ENCODE measurements at places on chromosomes 11 and 22.

- no peak for DNase-seq
These were observed 41.6 kb downstream of the BUD13 start for GRCh38 chr11:116731097-116731761.

GRCh38 chr11:110565357-110566336, 135.9 kb downstream of the FDX1 start:
- no peak for DNase-seq

DNA sequence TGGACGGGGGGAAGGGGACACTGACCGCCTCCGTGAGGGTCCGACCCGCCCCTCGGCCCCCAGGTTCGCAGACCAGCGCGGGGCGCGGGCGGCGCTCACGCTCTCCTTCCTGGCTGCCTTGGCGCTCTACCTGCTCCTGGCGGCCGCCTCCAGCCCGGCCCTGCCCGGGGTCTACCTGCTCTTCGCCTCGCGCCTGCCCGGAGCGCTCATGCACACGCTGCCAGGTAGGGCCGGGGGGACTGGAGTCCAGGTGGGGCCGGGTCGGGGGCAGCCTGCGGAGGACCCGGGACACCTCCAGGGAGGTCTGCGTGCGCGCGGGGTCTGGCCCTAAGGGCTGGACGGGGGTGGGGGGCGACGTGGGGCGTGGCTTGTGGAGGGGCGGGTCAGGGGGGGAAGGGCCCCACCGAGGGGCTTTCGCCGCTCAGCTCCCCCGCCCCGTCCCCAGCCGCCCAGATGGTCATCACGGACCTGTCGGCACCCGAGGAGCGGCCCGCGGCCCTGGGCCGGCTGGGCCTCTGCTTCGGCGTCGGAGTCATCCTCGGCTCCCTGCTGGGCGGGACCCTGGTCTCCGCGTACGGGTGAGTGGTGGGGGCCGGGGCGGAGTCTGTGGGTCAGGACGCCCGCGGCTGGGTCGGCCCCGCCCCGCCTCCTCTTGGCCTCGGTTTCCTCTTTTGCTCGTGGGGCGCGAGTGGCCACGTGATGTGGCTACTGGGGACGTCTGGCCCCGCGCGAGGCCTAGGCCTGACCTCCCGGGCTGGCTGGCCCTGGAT, 19.9 kb downstream of the PHLDA2 start:
- no peak for DNase-seq

GRCh38 chr11:115759622-115760460, 255.6 kb upstream of the CADM1 start:
- DNase-seq = no peak

- peak; percentile 84 for DNase-seq
These were observed 23.6 kb downstream of the DUSP8 start for GRCh38 chr11:1548221-1549070.

- DNase-seq = no peak
These were observed 24.8 kb downstream of the RASSF10 start for GRCh38 chr11:13033760-13034533.

GRCh38 chr11:126167488-126167887, 44.0 kb downstream of the RPUSD4 start:
- no peak for DNase-seq

DNA sequence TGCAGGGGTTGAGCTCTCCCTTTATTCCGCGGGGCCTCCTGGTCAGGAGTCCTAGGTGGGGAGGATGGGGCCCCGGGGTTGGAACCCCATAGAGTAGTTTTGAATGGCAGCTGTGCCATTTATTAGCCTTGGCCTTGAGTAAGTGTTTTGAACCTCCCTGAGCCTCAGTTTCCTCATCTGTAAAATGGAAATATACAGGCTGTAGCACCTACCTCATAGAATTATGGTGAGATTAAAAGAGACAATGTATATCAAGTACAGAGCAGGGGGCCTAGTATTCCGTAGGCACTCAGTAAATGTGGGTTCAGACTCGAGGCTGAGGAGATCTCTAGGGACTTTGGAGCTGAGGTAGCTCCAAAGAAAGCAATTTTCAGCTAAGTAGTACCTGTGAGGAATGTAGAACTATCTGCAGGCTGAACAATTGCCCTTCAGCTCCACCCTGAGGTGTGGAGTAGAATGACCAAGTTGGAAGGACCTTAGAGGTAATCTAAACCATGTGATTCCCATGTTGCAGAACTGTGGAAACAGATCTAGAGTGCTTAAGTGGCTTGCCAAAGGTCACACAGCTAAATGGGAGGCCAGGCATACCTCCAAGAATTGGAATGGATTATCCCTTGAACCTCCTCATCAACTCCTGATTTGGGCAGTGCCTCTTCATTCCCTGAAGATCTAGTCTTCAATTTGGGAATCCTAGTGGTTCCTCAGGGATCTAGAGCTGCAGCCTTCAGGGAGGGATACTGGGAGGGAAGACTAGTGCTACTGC, 682 bp downstream of the PGAP2 start:
- DNase-seq = peak; percentile 81

DNA sequence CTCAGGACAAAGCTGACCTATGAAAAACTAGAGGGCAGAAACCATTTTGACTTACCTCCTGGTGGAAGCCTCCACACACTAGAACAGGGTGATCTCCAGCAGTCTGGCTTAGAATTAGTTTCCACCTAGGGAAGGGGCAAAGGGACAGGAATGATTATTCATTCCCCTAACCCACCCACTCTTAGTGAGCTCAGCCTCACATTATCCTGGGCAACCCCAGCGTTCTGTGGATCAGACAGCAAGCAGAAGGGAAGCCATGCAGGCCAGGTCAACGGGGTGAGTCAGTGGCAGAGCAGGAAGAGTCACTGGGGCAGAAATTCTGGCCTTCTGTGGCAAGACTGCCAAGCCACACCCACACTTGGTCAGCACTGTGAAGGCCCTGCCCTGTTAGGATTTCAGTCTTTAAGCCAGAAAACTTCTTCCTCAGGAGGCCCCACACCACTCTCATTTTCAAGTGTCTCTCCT, 10.5 kb downstream of the NUMA1 start:
- DNase-seq = peak; percentile 82

DNA sequence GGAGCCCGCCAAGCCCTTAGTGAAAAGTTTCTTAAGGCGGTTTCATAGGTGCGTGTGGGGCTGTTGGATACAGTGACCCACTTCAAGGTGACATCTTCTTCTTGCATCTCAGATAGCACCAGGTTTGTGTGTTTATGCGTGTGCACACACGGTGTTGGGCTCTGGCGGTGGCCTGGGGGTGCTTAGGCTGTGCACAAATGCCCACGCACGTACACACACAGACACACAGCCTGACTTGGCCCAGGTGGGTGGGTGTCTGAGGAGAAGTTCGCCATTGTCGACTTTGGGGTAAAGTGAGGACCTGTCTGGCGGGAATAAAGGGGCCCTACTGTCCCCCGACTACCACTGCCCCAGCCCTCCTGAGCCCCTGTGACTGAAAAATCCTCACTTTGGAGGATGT, 103.8 kb downstream of the KCNQ1 start:
- DNase-seq = no peak

DNA sequence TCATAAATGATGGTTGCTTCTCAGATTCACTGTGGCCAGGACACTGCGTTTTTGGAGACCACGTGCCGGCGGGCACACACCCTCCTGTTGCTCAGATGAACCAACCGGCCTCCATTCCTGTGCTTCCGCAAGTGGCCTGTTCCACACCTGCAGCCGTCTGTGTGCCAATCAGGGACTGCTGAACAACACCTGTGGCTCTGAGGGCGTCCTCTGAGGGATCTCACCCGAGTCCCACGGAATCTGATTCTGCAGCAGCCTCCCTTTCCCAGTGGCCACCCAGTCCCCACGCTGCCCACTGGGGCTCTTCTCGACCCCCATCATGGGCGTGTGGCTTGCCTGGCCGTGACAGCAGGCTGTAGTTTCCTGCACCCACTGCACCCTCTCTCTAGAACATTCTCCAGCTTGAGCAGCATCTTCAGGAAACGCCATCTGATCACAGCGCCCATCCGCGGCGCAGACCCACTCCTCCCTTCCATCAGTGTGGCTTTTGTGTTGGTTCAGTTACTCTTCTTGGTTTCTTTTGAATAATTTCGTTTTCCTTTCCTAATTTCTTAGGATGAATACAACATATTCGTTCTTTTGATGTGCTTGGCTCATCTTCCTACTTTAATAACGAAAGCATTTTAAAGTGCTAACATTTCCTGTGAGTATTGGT, 100.3 kb upstream of the SLC22A12 start:
- DNase-seq = no peak

GRCh38 chr11:122882857-122883645, 492 bp downstream of the JHY start:
- no peak for DNase-seq

DNA sequence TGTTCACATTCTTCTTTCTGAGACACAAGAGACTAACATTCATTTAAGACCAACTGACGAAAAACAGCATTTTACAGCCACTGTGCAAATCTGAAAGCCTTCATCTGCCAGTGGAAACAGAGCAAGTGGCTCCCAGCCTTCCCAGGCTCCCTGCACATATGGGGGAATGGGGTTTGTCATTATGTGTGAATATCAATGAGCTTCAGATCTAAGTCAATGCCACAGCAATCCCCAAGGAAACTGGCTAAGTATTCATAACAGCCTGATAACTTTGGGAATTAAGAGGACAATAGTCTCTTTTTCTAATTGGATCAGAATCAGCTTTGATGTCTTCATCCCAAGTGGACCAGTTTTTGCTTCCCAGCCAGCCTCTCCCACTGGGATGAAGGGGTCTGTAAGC, 66.9 kb downstream of the ABTB2 start:
- no peak for DNase-seq

- no peak for DNase-seq
These were observed 324.8 kb downstream of the DYNC2H1 start for GRCh38 chr11:103434073-103434411.

DNA sequence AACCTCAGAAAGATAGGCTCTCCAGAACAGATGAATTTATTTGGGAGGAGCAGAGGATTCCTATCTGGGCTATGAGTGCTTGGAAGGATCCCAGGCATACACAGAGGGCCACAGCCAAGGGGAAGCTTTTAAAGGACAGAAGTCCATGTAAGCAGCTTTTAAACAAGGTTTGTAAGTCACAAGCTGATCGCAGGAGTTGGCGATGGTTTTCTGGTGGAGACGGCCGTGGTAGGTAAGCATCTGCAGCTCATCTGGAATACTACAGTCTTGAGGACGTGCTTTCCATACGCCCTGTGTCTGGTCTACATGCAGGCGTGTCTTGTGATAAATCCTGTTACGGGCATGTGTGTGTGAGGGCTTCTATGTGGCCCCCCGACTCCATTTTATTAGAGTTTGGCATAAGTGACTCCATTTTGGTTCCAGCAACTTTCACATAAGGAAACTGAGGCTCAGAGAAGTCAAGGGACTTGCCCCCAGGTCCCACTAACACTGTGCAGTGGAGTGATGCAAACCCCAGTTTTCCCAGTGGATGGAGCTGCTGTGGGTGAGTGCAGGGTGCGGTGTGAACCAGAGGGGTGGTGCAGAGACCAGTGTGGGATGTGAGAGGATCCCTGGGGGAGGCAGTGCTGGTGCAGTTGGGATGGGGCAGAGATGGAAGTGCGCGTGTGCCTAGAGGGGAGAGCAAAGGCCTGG, 11.8 kb upstream of the ACY3 start:
- DNase-seq = no peak

DNA sequence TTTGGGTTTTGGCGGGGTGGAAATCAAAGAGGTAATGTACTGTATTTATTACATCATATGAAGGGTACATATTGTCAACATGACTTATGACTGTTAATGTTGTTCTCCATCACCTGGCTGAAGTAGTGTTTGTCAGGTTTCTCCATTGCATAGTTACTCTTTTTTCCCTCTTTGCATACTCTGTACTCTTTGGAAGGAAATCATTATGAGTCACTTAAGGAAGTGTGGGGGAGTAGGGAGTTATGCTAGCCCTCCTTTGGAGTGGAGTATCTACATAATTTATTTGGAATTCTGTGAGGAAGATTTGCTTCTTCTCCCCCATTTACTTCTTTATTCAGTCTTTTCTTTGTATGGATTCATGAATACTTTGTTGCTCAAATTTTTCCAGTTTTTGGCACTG, 3.6 kb upstream of the PGR start:
- DNase-seq = no peak

GRCh38 chr11:100930185-100930778, 199.3 kb downstream of the PGR start:
- DNase-seq = peak; percentile 33

- DNase-seq = no peak
These were observed 58.3 kb downstream of the TYR start for GRCh38 chr11:89235976-89236375.

DNA sequence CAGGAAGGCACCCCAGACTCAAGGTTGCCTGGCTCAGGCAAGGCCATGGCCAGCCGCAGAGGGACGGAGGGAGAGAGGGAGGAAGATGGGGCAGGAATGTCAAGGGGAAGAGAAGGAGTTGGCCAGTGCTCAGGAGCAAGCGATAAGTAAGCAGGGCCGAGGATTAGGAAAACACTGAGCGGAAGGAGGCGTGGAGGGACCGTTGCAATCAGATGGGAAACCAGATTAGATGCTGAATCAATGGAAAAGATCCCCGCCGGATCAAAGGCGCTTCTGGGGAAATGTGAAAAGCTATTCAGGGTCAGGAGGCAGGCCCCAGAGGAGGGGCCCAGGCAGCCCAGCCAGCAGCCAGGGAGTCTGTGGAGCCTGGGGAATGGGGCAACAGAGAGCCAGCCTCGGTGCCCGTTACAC, 26.6 kb upstream of the MYEOV start:
- DNase-seq = no peak

DNA sequence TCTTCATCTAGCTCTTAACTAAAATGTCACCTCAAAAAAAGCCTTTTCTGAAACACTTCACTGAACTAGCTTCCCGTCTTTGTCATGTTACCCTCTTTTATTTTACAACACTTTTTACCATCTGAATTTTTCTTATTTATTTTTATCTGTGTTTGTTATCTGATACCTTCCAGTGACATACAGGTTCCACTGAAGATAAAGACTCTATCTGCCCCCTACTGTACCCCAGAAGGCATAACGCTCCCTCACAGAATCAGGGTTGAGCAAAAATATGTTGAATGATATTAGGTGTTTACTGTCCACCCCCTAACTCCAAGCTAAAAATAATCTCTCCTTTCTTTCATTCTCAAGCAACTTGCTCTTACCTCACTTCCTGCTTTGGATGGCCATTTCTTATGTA, 654.2 kb downstream of the NELL1 start:
- DNase-seq = no peak

DNA sequence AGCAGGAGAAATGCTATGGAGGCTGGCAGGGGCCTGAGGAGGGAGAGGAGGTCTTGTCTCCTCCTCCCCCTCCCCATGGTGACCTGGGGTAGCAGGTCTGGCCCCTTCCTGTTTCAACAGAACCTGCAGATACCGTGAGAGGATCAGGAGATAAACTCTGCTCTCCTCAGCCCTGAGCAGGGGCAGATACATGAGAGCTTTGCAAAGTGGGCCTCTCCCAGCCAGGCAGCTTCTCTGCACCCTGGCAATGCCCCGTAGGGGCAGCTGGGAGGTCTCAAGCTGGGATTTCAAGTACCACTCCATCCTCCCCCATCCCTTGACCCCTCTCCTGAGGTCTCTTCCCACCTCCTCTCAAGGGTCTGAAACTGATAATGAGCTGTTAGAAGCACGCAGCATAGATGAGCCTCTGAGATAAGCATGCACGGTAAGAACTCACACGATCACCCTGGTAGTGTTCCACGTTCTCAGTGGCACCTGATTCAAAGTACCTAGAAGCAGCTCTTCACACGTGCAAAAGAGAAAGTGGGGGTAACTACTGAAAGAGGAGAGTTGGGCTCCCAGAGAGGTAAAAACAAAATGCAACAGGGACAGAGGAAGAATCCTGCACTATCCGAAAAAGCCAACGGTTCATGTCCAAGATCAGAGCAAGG, 4.9 kb upstream of the CCDC86 start:
- DNase-seq = no peak
